ENCODE measurements at places on chromosomes 6 and 20.

- no peak for DNase-seq
These were observed 446.1 kb upstream of the MARCKS start for GRCh38 chr6:113411011-113411410.

- no peak for DNase-seq
These were observed 99.2 kb downstream of the SOX4 start for GRCh38 chr6:21692721-21693120.

GRCh38 chr20:4227085-4227821, 211.9 kb upstream of the RNF24 start:
- no peak for DNase-seq

- no peak for DNase-seq
These were observed 84.7 kb upstream of the SCP2D1 start for GRCh38 chr20:18728870-18729224.

DNA sequence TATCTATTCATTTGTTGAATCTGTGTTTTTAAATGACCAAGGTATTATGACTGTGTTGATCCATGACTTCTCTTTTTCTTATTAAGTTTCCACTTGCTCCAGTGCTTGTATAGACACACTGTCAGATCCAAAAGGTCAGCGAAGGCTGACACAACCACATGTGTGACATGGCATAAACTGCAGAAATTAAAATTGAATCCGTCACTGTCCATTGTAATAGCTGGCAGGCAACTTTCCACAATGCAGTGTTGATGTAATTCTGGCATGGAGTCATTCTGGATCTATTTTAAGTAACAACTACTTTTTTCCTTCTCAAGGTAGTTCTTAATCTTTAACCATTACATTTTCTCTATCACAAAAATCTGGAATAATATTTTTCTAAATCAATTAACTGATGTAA, 145.3 kb downstream of the AIG1 start:
- DNase-seq = no peak

DNA sequence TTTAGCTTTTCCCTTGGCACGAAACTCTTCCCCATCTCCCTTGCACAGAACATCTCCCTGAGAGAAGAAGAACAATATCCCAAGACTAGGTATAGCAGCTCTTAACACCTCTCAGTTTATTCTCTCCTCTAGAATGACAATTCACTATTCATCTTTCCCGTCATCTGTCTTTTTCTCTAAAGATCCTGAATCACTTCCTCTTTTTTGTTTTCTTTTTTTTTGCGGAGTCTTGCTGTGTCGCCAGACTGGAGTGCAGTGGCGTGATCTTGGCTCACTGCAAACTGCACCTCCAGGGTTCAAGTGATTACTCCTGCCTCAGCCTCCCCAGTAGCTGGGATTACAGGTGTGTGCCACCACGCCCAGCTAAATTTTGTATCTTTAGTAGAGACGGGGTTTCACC, 574.4 kb upstream of the MAP3K7 start:
- no peak for DNase-seq

DNA sequence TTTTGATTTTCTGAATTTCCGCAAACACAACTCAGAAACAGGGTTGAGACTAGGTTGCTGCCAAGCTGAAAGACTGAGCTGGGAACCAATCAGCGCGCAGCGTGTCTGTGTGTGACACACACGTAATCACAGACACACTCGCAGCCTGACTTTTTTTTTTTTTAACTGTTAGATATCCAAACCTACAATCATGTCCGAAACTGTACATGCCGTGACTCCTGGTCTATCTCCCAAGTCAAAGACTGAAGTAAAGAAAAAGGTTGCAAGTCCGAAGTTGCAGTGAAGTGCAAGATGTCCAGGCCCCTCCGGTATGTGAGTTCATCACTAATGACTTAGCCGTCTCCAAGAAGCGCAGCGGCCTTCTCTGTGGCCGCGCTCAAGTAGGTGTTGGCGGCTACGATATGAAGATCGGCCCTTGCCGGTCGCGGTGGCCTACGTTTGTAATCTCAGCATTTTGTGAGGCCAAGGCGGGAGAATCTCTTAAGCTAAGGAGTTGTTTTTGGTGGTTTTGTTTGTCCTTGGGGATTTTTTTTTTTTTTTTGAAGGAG, 108.2 kb downstream of the HFE start:
- DNase-seq = peak; percentile 96

DNA sequence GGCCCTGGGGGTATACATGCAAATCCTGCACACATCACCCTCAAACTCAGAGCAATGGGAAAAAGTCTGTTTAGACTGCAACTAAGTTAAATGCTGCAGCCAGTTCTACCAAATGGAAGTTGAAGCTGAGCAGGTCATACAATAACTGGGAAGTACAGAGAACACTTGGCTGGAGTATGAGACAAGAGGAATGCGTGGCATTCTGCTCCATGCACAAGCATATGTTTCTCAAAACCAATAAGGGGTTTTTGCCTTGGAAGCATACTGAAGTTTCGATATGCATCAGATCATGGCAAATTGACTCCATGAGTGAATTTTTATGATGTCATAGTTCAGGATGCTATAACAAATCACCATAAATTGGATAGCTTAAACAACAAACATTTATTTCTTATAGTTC, 193.8 kb downstream of the COL12A1 start:
- DNase-seq = no peak

GRCh38 chr20:40648210-40649072, 40.6 kb downstream of the MAFB start:
- no peak for DNase-seq

DNA sequence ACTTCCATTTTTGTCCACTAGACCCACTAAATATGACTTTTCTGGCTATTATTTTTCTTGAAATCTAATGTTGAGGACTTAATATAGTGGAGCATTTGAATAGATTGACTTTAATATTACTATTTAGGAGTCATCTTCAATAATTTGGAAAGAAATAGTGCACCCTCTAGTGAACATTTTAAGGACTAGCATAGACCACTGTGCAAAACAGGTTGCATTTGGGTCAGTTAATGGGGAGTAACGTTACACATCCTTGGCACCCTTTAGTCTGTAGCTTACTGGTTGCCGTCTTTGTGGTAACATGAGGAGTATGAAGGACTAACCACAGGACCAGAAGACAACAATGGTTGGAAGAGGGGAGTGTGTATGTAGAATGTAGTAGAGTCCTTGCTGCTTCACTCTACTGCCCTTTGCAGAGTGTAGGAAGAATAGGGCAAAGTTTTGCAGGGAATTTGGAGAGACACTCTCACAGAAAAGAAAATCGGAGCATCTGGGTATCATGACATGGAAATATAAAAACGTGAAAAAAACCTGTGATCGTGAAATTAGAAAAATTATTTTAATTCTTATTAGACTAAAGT, 25.2 kb downstream of the RFPL4B start:
- DNase-seq = no peak

DNA sequence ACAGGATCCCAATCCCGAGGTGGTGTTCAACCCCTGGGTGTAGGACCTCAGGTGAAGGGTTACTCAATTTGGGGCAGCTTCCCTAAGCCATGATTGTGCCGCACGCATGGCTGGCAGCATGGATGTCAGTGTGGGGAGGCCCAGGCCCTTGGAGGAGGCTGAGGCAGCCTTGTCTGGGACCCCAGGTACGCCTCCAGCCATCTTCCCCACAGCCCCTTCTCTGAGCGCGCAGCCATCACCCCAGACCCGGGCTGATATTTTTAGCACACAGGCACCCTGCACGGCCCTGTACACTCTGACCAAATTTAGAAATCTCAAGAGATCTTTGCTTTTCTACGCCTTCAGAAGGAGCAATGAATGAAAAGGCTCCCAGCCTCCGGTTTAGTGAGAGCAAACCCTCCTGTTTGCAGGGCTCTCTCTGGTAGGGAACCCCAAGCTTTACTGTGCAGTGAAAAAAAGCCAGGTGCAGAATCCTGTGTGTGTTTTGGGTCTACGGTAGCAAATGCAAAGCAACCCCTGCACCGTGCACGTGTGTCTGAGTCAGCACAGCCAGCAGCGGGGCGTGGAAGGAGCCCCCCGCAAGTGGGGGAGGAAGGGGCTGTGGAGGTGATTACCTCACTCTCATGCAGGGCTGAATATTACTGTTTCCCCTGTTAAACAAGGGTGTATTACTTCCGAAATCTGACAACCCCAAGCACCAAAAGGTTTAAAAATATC, 44.3 kb downstream of the CTCFL start:
- no peak for DNase-seq

DNA sequence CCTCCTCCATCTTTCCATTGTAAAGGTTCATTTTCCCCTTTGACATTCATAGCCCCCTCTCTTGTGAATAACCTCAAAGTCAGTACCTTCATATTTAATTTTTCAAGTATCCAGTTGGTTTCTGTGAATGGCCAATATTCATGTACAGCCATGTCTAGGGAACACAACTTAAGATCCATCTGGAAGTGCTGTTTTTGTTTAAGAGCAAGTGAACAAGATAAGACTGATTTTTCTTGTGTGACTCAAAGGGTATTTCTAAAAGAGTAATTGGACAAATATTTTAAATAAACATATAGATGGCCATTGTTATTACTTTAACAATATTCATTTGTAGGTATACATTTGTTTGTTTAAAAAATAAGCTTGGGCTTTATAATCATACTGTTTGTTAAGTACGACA, 92.9 kb downstream of the RTN4IP1 start:
- no peak for DNase-seq

DNA sequence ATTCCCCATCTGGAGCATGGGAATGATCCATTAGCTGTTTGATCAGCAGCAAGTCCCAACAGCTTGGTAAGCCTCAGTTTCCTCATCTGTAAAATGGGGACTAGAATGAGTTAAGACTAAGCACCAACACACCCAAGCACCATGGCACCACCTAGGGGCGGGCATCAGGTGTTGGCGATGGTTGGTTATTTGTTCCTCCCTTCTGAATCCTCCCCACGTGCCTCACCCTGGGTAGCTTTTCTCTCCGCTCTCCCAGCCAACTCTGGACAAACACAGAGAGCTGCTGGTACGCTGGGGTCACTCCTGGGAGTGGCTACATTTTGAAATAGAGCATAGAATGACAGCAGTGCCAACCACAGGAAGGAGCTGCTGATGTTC, 13.3 kb upstream of the ITPR3 start:
- DNase-seq = no peak

DNA sequence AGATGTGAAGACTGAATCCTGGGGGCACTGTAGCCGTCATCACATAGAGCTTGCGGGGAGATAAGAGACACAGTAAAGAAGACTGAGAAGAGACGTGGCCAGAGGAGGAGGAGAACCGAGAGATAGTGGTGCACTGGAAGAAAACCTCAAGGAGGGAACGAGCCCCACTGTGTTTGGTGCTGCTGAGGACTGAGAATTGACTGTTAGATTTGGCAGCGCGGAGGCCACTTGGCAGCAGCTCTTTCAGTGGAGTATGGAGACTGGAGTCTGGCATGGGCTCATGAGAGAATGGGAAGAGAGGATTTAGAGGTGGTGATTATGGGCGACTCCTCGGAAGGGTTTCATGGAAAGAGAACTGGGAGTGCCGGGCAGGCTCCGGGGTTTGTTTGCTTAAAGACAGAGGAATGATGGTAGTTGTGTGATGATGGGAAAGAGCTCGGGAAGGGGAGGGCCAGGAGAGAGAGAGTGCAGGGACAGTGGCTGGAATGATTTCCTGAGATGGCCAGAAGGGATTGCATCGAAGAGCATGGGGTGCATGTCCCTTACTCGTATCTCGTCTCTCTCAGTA, 18.0 kb downstream of the CDYL start:
- DNase-seq = no peak

DNA sequence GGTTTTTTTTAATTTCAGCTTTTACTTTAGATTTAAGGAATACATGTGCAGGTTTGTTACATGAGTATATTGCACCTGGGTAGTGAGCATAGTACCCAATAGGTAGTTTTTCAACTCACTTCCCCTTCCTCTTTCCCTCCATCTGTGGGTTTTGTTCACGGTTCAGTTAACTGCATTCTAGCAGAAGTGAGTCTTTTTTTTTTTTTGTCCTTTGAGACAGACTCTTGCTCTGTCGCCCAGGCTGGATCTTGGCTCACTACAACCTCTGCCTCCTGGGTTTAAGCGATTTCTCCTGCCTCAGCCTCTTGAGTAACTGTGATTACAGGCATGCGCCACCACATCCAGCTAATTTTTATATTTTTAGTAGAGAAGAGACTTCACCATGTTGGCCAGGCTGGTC, 8.7 kb downstream of the UBR2 start:
- DNase-seq = no peak

DNA sequence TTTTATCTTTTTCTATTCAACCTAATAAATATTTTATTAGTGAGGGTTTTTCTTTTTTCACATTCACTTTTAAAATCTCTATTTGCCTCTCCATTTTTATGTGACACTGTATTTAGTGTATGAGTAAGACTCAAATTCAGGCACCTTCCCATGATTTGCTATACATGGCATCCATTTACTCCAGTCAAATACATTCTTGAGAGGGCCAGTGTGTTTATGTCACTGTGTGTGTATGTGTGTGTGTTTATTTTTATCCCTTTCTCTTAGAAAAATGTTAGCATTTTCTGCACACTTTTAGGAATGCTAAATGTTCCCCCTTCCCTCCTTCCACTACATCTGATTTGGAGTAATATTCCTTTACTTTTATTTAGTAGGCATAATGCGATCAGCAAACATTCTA, 290.0 kb downstream of the PACRG start:
- no peak for DNase-seq

DNA sequence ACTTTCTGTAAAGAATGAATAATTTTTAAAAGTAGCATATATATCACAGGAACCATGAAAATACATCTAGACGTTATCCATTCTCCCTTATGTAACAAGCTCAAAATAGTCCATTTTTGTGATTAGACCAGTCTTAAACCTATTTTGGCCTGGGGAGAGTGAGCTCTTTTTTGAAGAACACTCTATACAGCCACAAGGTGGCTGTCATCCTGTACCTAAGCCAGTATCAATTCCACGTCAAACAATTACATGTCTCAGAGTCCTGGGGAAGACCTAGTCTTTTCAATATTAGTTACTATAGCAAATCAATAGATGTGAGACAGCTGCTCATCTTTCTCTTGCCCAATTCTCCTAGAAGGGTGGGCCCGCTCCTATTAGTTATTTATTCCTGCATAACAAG, 28.4 kb downstream of the FBXO5 start:
- no peak for DNase-seq

GRCh38 chr20:36998652-36999051, 47.1 kb upstream of the SAMHD1 start:
- no peak for DNase-seq

DNA sequence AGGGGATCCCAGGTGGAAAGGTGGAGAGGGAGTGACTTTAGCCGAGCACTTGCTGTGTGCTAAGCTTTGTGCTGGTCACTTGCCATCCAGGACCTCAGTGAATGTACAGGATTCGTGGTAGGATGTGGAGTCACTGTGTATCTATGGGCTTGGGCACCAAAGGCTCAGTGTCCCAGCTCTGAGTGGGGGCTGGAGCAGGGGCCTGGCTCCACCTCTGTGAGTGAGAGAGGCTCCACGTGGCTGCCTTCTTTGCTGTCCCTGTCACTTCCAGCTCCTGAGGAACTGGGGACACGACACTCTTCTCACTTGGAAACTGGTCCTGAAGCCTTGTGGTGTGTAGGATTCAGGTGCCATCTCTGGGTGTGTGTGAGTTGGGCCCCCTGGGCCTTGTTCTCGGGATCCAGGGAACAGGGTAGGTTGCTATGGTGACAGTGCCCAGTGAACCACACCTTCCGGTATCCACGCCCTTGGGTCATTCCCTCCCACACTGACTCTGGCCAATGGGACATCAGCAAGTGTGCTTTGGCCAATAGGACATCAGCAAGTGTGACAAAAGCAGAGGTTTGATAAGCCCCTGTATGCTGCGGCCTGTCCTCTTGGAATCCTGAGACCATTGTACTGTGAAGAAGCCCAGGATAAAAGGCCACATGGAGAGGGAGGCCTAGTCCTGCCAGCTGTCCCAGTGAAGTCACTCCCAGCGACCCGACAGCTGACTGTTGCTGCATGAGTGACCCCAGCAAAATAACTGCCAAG, 87.7 kb downstream of the CDH22 start:
- DNase-seq = peak; percentile 17

GRCh38 chr20:8505476-8506200, 373.6 kb downstream of the PLCB1 start:
- DNase-seq = no peak

All from aorta (tissue), 5 donors.